ENCODE measurements at places on chromosomes 2 and 18.

DNA sequence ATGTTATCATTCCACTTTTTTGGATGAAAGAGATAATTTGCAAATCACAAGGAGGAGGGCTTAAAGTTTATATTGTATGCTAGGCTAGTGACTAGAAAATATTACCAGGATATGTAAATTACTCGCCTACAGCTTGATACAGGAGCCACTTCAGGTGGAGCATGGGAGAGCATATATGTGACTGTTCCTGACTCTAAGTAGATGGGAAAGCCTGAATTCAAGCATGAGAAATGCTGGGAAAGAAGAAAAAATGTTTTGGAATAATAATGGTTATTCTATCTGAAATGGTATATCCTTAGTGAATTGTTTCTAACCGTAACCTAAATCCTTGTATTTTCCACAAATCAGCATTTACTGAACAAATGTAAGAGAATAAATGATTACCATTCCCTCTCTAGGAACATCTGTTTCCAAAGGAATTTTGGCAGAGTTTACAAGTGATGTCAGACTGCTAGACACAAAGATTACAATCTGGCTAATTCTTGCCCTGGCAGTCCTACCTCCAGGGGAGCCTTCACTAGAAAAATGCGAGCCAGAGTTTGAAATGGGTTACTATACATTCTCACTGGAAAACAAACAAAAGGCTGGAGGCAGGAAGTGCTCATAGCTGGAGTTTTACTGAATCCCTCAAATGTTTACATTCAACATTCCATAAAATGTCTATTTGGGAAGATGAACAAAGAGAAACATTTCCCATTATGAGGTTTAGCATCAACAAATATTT is 129.4 kb upstream of the MAPRE2 start:
- no peak for DNase-seq

- no peak for DNase-seq
These were observed 26.8 kb upstream of the ERCC3 start for GRCh38 chr2:127320586-127321275.

- no peak for DNase-seq
These were observed 109.9 kb downstream of the PTPRM start for GRCh38 chr18:7677001-7677400.

DNA sequence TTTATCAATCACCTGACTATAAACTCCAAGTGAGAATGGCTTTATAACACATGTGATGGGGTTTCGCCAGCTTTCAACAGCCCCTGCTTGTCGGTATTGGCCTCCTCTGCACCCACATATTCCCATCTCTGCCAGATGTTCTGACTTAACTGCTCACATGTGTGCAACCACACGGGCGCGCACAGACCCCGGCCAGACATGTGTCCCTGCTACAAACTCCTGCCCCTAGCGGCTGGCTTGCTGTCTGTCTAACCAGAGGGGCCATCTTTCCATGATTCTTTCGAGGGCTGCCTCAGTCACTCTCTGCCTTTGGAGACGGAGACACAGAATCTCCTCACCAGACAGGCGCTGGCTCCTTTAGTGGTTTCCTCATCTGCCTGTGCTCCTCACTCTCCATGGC is 15.3 kb downstream of the STON1 start:
- DNase-seq = no peak

DNA sequence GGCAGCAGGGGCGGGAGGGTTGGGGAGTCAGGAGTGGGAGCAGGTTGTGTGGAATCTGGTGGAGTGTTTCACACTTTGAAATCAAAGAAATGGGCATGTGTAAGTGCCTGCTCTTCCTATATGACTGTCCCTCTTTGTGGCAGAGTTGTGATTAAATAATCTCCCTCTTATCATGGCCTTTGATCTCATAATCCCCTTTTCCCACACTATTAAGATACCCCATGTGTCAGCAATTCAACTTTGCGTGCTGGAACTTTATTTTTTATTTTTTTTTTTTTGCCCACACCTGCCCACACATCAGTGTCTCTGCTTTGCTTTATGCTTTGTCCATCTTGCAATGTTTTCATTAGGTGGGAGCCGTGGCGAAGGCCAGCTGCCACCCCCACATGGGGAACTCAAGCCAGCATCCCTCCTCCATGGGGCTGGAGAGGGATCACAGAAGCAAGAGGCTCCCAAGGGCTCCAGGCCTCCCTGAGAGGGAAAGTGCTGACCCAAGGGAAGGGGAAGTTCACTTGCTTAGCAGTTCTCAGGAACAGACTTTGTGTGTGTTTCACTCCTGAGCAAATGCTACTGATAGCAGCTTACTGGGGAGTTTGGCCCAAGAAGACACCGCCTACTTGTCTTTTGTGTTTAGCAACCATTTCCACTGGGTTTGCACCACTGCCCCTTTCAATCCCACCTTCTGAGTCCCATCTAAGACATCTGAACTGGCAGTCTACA is 243.4 kb downstream of the BCL11A start:
- no peak for DNase-seq

DNA sequence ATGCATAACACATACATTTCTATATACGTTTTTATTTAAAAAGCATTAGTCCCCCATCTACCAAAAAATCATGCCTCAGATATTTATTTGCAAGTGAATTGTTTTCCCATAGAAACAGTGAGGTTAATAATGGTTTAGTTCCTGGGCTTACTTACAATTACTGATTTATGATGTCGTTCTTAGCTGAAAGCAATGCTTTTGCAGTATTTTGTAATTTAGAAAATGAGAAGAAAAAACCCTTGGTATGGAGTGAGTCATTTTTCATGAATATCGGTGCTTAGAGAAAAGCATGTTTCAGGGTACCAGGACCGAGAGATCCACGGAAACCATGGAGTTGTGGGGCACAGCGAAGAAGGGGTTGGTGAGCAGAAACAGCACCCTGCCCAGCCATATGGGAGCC is 12.0 kb upstream of the CDK15 start:
- DNase-seq = no peak

- DNase-seq = no peak
These were observed 8.6 kb downstream of the CCNT2 start for GRCh38 chr2:134927195-134927594.

- no peak for DNase-seq
These were observed 15.5 kb downstream of the FOSL2 start for GRCh38 chr2:28407976-28408690.
